SK-N-SH (cell line): ENCODE measurements at places on chromosomes 4 and X. TPM values are rescaled to one million over a fixed set of nuclear protein-coding genes. Genes with fewer than 3 reads are reported as not detected.

The KLHL15 gene
- 2.4 and 3.8 TPM in 2 replicates for polyA plus RNA-seq

The HELT gene
- polyA plus RNA-seq: not detected in 2 replicates

The WAS gene
- polyA plus RNA-seq: 0.24 and 0.30 TPM in 2 replicates

The MYL5 gene
- 46.9 and 51.7 TPM in 2 replicates for polyA plus RNA-seq

The SYNPO2 gene
- 7.2 and 10.8 TPM in 2 replicates for polyA plus RNA-seq

The PAGE2B gene
- polyA plus RNA-seq: 0.31 TPM in 1 of 2 replicates, not detected in the other

The S100P gene
- not detected in 2 replicates for polyA plus RNA-seq

The IL21 gene
- polyA plus RNA-seq: not detected in 2 replicates

The OTUD4 gene
- polyA plus RNA-seq: 8.5 and 11.6 TPM in 2 replicates

The ALB gene
- not detected in 2 replicates for polyA plus RNA-seq

The WFS1 gene
- 15.8 and 18.7 TPM in 2 replicates for polyA plus RNA-seq

The GABRB1 gene
- polyA plus RNA-seq: not detected in 2 replicates

The SHOX gene
- polyA plus RNA-seq: not detected in 2 replicates

The SPON2 gene
- polyA plus RNA-seq: 11.4 and 14.5 TPM in 2 replicates

The SH3TC1 gene
- polyA plus RNA-seq: 2.7 and 2.9 TPM in 2 replicates

The NALF2 gene
- polyA plus RNA-seq: 0.02 and 0.06 TPM in 2 replicates

The FAT1 gene
- 32.2 and 41.3 TPM in 2 replicates for polyA plus RNA-seq

The HSD17B13 gene
- polyA plus RNA-seq: 0.05 and 0.13 TPM in 2 replicates

The RIPPLY1 gene
- 0.08 TPM in 1 of 2 replicates, not detected in the other for polyA plus RNA-seq

The GLOD5 gene
- polyA plus RNA-seq: not detected in 2 replicates

The MAGEA1 gene
- 3.0 and 3.8 TPM in 2 replicates for polyA plus RNA-seq

The WNK3 gene
- polyA plus RNA-seq: 0.54 and 0.73 TPM in 2 replicates

The GAGE12D gene
- polyA plus RNA-seq: not detected in 2 replicates

The CLIC2 gene
- 0.03 and 0.16 TPM in 2 replicates for polyA plus RNA-seq

The HTN3 gene
- polyA plus RNA-seq: not detected in 2 replicates

The TCEAL7 gene
- polyA plus RNA-seq: 20.2 and 26.0 TPM in 2 replicates
